ENCODE measurements at places on chromosomes 6 and 20.
A peak's percentile ranks its signal among the peaks of the same experiment; 100 is the strongest.

GRCh38 chr20:48945840-48946514, 24.5 kb downstream of the ARFGEF2 start:
- no peak for DNase-seq

GRCh38 chr20:63121246-63121645, 94.7 kb downstream of the YTHDF1 start:
- DNase-seq, result no peak

DNA sequence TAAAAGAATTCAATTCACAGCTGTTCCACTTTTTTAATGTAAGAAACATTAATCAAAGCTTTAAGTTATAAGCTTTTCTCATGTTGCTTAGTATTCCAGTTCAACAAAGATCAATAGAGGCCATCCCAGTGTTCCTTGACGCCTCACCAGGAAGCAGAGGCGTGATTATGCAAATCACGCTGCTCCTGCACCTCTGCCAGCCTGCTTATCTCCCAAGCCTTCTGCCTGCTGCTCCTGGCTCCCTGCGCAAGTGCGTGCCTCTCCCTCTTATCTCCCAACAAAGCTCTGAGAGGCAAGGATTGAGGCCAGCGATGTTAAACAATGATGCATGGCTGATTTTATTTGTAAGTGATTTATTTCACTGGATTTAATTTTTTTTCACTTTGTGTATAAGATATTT, 42.8 kb downstream of the INSM1 start:
- DNase-seq, result no peak

DNA sequence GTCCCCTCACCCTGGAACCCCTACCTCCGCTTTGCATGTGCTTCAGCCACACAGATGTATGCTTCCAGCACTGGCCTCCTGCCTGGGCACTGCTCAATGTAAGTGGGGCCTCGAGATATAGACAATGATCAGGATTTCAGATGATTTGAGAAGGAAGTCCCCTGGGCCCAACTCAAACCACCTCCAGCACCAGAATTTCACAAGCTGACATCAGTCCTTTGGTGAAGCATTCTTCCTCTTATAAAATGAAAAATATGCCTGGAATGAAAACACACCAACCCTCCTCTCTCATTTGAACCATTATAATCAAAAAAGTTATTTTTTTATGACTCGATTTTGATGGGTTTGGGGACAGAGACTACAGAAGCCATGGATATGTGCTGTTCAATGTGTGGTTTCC, 48.5 kb downstream of the BTBD3 start:
- DNase-seq, result no peak

- no peak for DNase-seq
Measured at GRCh38 chr6:126232671-126233070, 107.2 kb upstream of the CENPW start.

GRCh38 chr6:33197431-33198048, 2.9 kb downstream of the RXRB start:
- no peak for DNase-seq

GRCh38 chr6:167579806-167580618, 246.7 kb upstream of the AFDN start:
- no peak for DNase-seq

DNA sequence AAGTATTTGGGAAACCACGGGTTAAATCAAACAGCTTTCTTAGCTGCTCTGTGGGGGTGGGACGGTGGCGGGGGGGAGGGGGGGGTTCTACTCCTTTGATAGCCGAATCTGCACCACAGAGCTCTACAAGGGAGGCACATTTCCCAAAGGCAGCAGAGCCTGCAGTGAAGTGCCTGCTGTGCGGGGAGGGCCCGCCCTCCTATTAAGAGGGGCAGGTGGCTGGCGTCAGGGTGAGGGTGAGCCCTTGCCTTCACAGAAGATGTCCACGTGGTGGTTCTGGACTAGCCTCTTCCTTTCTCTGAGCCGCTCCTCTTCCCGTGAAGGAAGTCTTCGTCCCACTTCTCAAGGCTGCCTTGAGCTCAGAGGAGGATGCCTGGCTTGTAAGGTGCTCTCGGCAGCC, 174.9 kb upstream of the THBS2 start:
- DNase-seq, result no peak

DNA sequence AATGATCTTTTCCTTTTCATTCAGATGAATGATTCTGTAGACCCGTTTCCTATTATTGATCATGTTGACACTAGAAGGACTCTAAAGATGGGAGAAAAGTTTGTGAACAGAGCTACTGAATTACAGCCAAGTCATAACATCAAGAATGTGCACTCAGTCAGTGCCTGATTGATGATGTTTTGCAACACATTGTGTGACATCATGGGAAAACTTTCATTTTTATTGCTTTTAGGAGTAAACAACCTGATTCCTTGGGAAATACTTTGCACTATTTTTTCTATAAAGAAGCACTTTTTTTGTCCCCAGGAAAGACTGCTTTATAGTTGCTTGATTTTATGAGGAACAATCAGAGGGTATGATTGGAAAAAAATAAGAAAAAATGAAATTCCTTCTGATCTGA, 383.8 kb upstream of the JAG1 start:
- DNase-seq, result no peak

DNA sequence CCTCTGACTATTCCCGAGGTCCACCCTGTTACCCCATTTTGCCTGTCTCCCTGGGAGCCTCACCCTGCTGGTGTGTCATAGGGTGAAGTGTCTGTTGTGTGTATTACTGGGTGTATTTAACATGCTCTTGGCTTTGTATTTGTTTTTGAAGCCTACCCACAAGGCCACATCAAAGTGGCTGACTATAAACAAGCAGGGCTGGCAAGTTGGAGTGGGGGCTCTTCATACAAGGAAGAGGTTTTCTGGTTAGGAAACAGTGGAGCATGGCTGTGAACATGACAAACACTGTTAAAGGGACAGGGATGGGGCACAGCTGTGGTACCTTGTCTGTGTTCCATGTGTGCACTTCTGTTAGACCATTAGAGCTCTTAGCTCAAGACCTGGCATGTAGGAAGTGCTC, 26.3 kb downstream of the HECA start:
- peak; percentile 52 for DNase-seq

- DNase-seq, result no peak
Measured at GRCh38 chr6:90399970-90400369, 103.3 kb upstream of the BACH2 start.

DNA sequence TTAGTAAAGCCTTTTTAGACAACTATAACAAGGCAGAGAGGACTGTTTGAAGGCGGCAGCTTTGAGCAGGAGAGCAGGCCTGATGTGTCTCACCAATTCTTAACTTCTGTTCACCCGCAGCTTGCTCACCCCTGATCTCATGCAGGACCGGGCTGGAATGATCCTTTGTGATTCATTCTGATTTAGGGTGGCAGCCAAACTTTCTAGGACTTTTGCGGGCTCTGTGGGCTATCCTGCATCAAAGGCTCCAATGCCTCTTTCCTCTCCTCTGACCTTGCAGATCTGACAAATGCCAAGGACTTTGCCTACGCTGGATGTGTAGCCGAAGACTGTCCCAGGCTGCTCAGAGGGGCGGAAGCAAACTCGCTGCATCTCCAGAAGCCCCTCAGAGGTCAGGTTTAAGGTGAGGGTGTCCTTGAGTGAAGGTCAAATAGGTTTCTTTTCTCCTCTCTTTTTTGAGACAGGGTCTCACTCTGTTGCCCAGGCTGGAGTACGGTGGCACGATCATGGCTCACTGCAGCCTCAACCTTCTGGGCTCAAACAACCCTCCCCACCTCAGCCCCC, 72.3 kb downstream of the VEGFA start:
- no peak for DNase-seq

DNA sequence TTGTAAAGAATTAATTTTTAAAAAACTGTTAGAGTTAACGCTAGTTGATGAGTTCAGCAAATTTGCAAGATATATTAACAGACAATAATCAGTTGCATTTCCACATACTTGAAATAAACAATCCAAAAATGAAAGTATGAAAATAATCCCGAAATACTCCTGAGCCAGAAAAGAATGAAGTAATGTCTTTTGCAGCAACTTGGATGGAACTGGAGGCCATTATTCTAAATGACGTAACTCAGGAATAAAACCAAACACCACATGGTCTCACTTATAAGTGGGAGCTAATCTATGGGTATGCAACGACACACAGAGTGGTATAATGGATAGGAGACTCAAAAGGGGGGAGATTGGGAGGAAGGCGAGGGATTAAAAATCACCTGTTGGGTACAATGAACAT, 872.9 kb upstream of the GJE1 start:
- no peak for DNase-seq

DNA sequence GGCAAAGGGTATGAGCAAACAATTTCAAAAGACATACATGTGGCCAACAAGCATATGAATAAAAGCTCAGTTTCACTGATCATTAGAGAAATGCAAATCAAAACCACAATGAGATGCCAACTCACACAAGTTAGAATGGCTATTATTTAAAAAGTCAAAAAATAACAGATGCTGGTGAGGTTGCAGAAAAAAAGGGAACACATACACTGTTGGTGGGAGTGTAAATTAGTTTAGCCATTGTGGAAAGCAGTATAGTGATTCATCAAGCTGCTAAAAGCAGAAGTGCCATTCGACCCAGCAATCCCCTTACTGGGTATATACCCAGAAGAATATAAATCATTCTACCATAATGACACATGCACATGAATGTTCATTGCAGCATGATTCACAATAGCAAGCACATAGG, 6.7 kb upstream of the KHDC1L start:
- DNase-seq, result no peak

- no peak for DNase-seq
Measured at GRCh38 chr6:154638369-154638768, 94.8 kb upstream of the SCAF8 start.

- peak; percentile 68 for DNase-seq
Measured at GRCh38 chr6:108557494-108558371, 3.0 kb upstream of the FOXO3 start.

- DNase-seq, result no peak
Measured at GRCh38 chr20:52244702-52245101, 53.1 kb upstream of the ZFP64 start.

GRCh38 chr6:149860834-149861602, 3.1 kb downstream of the LRP11 start:
- no peak for DNase-seq

- no peak for DNase-seq
Measured at GRCh38 chr6:15953152-15953880, 175.6 kb upstream of the MYLIP start.

DNA sequence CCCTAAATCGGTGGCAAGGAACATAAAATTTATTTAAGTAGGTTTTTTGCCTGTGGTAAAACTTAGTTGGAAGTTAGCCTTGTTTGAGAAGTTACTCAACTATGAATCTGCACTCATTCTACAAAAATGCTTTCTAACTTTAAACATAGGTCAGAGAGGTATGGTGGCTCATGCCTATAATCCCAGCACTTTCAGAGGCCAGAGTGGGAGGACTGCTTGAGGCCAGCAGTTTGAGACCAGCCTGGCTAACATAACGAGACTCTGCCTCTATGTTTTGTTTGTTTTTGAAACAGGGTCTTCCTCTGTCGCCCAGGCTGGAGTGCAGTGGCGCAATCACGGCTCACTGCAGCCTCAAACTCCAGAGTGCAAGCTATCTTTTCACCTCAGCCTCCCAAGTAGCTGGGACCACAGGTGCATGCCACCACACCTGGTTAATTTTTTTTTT, 16.2 kb downstream of the USP49 start:
- DNase-seq, result no peak

- no peak for DNase-seq
Measured at GRCh38 chr6:165227644-165228329, 81.6 kb downstream of the C6orf118 start.

- DNase-seq, result no peak
Measured at GRCh38 chr20:57167971-57168701, 98.3 kb downstream of the BMP7 start.
